NT2/D1 (cell line): ENCODE measurements at places on chromosomes 2 and 18.
A peak's percentile ranks its signal among the peaks of the same experiment; 100 is the strongest.

GRCh38 chr2:195388028-195388427 lies 269.0 kb upstream of the SLC39A10 start:
- no peak for DNase-seq

DNA sequence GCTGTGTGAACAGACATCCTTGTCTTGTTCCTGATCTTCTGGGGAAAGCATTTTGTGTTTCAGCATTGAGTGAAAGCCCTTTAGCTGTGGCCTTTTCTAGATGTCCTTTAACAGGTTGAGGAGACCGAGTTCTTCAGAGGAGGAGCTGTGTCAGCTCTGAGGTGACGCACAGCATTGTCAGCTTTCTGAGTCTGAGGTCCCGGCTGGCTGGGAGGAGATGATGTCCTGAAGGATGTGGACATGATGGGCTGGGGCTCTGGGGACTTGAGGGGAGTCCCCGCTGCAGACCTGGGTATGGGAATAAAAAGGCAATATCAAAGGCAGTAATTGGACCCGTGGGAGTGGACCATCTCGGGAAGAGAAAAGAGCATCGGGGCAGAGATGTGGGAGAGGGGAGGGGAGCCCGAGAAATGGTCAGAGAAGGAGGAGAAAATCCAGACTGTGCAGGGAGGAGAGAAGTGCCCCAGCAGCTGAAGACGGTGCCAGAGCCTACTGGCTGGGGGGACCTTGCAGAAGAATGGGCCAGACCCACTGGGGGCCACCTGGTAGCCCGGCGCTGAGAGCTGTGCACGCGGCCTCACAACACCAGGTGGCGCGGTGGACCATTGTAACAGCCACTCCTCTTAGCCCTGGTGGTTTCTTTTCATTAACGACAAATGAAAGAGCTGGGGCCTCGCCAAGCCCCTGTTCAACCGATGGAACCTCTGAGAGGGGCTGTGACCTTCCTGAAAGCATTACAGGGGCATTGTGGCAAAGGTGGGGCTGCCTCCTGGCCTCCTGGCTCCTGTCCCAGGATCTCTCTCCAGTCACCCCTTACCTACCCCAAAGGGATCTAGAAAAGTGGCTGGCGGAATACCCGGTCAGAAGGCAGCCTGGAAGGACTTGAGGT lies 61.6 kb downstream of the ST3GAL5 start:
- DNase-seq: peak; percentile 32

GRCh38 chr2:145157741-145158591 lies 638.0 kb upstream of the ZEB2 start:
- no peak for DNase-seq

DNA sequence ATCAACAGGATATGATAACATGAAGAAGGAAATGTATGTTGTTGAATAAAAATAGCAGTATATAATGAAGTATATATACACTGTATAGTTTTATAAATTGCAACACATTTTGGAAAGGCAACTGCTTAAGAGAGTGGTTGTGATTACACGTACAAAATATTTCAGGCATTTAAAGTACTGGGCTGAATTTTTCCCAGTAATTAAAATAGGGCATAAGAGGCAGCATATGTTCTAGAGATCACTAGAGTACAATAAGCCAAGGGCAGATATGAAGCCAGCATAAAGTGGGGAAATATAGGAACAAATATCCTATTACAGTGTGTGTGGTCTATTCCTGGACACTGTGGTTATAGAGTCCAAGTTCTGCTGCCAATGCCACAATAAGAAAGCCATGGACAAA lies 14.1 kb downstream of the DPP10 start:
- no peak for DNase-seq

DNA sequence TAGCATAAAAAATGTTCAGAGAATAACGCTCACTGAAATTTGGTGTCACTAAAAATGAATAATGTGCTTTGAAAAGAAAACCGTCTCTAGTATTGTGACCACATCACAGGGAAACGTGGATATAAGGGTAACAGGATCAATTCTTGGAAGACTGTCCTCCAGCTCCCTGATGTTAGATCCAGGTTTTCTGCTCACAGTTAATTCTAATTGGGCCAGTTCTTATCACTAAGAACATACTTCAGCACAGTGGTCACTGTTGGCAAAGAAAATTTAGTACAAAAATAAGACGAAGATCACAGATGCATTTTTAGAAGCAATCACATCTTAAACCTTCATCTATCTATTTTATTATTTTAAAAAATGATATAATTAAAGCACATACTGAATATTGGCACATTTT lies 57.0 kb upstream of the CD226 start:
- DNase-seq: no peak

- no peak for DNase-seq
These were observed 42.2 kb downstream of the LBH start for GRCh38 chr2:30273574-30273929.

- DNase-seq: no peak
These were observed 54.6 kb upstream of the TXNDC2 start for GRCh38 chr18:9831036-9831722.

- no peak for DNase-seq
These were observed 1636.4 kb upstream of the NXPH2 start for GRCh38 chr2:140416577-140416976.

- DNase-seq: no peak
These were observed 14.2 kb downstream of the GPATCH11 start for GRCh38 chr2:37098416-37099118.

DNA sequence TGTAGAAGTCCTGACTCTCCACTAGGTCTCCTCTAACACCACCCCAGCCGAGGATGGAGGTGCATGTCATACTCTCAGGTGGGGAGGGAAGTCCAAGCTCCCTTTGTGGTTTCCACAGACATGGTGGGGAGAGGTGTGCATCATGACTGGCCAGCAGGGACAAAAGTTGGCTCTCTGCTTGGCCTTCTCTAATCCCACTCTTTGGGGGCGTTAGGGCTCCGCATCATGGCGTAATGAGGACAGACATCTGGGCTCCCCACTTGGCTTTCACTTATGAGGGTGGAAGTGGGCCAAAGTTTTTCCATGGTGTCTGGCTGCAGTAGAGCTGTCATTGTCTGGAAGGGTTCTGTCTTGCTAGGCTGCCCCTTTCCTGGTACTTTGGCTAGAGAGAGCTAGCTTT lies 80.7 kb upstream of the DAPL1 start:
- no peak for DNase-seq

- no peak for DNase-seq
These were observed 84.4 kb upstream of the CCDC150 start for GRCh38 chr2:196555161-196555560.

DNA sequence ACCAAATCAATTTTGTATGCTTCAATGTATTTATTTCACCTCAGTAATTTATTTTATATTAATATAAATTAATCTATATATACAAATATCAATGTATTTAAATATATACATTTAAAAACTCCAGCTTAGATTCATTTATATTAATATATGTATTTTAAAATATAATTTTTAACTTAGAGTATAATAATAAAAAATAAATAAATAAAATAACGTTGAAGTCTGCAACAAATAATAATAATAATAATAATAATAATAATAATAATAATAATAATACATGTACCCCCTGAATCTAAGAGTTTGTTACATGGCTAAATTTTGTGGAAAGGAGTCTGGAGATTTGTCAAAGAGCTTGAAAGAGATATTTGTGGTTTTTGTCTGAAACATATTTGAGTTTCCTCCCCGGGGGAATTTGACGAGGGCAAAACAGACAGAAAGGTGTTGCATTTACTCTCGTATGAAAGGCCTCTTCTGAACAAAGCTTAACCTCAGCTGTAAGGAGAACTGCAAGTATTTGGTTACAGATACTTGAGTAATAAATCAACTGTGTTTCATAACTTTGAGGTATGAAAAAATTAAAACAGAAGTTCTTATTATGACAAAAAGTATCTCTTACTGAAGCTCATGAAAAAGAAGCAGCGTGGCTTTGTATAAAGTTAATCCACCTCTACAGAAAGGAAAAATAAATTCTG lies 93.4 kb downstream of the CDH19 start:
- DNase-seq: no peak

- DNase-seq: no peak
These were observed 29.0 kb downstream of the PRKCE start for GRCh38 chr2:45680351-45680967.

DNA sequence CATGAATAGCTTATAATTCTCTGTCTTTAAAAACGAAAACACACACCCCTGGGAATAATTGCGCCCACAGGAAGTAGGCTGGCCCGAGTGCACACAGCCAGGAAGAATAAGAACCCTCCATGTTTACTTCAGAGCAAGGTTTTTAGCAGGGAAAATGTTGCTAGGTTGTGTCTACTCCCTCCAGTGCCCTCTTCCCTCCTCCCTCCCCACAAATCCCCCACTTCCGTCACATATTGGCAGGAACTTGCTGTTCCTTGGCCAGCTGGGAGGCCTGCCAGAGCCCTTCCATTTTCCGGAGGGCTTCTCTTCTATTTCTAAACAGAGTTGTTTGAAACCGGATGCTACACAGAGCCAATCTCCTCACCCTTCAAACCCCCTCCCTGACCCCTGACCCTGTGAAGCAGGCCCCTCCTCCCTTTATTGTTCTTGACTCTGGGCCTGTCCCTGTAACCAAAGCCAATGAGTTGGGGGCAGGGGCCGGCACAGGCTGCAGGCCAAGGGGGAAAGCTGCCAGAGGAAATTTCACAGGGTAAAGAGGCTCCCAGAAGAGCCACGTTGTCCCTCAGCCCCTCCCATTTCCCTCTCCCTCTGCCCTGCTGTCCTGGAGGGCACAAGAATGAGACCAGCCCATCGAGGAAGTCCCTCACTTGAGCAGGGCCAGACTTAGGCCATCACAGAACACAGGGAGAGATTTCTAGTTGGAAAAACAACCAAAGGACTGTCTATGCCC lies 49.8 kb upstream of the LGALSL start:
- DNase-seq: peak; percentile 76

DNA sequence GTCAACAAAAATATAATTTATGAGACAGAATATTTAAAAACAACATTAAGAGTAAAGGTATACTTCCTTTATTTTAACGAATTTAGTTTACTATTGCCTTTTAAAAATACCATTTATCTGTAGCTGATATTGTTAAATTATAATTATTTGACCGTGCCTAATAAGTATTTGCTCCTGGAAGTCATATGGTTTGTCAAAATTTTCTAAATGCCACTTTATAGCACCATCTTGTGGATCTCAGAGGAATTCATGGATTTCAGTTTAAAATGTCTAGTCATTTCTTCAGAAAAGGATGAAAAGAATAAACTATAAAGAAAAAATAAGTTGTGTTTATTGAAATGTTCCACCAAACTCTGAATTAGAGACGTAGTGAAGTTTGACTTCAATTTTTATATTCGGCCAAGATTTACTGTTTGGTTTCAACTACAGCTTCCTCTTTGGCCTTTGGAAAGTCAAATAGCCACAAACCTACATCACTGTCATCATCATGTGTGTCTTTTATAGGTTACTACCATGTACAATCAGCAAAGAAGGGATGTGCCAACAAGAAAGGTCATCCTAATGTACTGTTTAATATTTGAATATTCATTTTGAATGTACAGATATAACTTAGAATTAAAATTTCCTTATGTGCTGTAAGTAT lies 10.3 kb upstream of the FTCDNL1 start:
- no peak for DNase-seq

DNA sequence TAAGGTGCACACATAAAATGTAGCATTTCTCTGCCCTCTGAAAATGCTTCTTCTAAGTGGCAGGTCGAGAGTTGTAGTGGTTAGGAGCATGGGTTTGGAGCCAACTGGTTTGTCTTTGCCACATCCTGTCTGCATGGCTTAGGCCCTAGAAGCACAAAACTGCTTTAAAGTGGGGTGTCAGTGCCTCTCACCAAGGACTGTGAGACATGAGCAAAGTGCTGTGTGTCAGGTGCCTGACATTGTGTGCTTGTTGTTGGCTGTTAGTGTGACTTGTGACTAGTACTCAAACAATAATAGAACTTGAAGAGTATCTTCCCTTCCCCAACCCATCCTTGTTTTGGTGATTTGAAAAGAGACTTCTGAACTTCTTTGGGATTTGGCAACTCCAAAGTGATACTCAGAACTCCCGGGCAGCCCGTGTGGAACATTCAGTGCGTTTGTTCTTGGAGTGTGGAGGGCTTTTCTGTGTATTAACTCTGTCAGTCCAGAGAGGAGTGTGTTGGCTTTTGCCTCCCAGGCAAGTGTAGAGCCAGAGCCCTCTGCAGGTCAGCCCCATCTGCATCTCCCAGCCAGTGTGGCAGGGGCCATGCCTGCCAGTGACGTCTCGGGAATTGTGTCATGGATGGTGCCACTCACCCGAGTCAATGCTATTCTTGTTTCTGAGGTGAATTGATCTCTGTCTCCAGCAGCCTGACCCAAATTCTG lies 5.0 kb downstream of the MGAT5 start:
- DNase-seq: no peak

DNA sequence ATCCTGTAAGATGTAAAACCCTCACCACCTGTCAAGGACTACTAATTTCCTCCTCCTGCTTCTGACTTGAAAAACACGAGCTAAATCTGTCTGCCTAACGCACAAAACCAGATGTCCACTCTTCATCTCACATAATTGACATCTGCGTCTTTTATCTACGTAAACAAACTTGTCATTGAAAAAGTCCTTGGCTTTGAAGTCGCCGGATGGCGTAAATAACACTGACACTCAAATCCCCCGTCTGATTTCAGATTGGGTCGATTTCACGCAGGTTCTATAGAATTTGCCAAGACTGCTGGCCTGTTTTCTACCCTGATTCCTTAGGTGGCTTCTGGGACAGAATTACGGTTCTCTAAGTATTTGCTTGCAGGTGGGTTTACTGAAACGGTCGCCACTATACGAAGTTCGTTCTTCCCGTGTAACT lies 539 bp upstream of the MOB4 start:
- DNase-seq: no peak
